Upper lobe of left lung (tissue), 6 donors: ENCODE measurements at places on chromosomes 7 and 10.

DNA sequence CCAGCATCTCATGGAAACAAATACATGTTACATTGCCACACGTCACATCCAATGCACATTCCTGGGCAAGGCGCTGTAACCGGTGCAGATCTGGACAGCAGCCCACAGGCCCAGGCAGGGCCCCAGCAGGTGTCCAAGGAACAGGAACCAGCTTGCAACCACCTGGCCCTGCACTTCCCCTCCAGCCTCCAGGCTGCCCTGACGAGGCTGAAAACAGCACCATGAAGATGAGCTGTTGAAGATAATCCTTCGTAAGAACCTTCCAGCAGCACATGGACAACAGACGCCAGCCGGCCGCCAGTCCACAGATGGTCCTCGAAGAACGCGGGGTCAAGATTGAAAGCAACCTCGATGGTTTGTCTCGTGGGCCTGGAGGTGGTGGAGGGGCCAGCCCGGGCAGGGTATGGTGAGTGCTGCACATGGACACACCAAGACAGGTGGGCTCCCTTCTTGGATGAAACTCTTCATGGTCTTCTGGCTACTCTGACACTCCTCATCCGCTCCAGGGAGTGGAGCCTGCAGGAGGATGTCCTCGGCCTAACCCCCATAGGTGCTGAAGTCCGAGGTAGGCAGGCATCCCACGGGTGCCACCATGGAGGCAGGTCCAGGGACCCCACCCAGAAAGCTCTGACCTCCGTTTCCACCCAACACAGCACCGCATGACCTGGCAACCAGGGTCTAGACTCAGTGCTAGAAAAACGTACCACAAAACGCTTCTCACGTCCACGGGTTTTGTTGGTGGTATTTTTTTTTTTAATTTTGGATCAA lies 22.9 kb downstream of the PDGFA start:
- DNase-seq: peak; percentile 54

- DNase-seq: no peak
Measured at GRCh38 chr7:69049326-69049725, 548.9 kb upstream of the AUTS2 start.

DNA sequence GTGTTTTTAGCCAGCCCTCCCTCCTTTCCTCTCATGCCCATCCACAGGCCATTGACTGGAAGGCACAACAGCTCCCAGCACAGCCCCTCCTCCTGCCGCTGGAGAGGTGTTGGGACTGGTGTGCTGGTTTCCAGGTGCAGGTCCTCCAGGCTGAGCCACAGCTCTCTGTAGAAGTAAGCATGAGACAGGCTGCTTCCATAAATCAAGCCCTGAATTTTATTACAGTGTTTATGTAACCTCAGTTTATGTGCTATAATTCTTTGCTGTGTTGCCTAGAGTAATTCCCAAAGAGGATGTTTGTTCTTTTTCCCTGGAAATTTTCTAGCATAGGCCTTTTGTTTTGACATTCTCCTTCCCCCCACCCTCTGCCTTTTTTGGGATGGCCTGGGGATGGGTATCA lies 445.8 kb downstream of the AUTS2 start:
- DNase-seq: no peak

- DNase-seq: no peak
Measured at GRCh38 chr7:120799813-120800475, 58.0 kb downstream of the TSPAN12 start.

DNA sequence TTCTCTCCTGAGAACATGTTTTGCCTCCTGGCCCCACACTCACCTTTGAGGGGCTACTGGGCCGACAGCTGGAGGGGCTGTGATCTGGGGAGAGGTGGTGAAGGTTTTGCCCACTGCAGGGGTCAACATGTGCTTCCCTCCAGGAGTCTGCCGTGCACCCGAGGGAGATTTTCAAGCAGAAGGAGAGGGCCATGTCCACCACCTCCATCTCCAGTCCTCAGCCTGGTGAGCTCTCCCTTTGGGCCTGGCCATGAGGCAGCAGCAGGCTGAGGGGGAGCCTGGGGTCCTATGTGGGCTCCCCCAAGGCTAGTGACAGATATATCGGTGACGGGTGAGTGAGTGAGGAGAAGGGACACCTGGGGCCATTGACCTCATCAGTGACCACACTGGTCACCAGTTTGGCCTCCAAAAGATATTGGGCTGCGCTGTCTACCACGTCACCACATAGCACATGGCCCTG lies 6.6 kb downstream of the PGAM2 start:
- DNase-seq: peak; percentile 16

DNA sequence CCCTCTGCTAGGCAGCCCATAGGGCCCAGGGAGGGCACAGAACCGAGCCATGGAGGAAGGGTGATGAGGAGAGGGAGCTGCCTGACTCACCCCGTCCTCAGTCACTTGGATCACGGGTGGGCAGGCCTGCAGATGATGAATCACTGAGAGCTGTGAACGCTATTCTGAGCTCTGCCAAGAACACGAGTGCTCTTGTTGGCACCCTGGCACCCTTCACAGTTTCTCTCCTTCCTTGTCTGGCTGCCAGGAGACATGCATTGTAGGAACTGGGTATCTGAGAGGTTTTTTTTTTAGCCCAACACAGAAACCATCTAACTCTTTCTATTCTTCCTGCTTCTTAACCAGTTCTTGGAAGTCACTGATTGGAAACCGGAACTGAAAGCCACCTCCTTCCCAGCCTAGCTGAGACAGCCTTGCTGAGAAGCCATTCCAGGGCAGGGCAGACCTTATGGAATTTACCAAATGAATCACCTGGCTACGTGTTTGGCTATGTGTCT lies 82.1 kb downstream of the SLC37A3 start:
- no peak for DNase-seq

GRCh38 chr7:80584778-80585177 lies 53.7 kb upstream of the CD36 start:
- no peak for DNase-seq

DNA sequence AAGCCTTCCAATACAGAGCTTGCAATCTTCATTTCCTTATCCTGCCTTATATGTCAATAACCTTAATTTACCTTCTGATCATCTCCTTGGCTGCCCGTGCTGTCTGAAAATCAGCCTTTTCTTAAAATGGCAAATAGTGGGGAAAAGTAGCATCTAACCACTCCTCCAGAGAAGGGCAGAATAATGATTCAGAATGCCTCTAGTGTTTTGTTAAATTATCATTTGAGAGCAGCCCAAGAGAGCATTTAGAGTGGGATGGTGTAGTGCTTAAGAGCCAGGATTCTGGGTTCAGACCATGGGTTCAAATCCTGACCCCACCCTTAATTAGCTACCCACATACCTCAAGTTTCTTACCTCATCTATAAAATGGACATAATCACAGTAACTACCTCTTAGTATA lies 4.6 kb upstream of the TMEM139 start:
- no peak for DNase-seq

DNA sequence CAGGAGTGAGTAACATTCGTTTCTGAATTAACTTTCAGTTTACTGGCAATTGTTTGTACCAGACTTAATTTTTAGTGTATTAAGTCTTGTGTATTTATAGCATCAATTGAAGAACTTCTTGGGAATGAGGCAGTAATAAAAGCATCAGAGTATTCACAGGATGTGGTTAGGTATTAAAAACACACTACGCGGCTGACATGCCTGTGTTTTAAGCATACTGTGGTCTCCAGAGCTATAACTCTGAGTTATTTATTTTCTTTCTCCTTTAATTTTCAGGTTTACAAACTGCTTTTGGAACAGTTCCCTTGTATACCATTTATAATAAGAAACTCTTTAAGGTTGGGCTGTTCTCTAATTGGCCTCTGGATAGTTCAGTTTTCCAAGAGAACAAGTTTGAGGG lies 626.1 kb upstream of the NRG3 start:
- DNase-seq: no peak

DNA sequence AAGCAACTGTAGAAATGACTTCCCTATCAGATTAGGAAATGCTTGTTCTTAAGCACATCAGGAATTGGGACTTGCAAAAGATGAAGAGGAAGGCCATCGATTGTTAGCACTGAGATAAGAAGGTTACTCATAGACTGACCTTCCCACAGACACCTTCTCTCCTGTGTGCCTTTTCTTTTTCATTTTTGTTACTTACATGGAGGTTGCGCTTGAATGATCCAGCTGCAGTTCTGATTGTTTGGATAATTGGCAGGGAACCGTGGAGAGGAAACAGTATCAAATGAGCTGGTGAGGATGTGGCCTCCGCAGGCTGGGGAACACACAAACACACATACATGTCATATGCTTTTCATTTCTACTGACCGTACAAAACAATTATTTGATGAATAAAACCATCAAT lies 134.9 kb upstream of the RSU1 start:
- DNase-seq: no peak

- DNase-seq: no peak
Measured at GRCh38 chr10:95312986-95313495, 22.2 kb upstream of the PDLIM1 start.

DNA sequence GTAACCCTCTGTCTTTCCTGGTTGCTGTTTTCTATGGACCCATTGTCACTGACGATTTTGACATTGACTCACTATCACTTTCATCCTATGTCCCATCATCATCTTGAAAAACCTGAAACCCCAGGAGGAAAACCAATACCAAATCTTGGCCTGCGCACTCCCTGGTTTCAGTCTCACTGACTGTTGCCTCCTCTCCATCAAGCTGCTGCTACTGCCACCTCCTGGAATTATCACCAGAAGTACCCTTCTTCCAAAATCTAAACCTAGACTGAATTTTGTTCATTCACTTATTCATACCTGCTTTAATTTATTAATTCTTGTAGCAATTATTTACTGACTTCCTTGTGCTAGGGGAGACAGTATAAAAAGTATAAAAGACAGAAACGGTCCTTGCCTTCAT lies 44.5 kb upstream of the ACBD5 start:
- no peak for DNase-seq

DNA sequence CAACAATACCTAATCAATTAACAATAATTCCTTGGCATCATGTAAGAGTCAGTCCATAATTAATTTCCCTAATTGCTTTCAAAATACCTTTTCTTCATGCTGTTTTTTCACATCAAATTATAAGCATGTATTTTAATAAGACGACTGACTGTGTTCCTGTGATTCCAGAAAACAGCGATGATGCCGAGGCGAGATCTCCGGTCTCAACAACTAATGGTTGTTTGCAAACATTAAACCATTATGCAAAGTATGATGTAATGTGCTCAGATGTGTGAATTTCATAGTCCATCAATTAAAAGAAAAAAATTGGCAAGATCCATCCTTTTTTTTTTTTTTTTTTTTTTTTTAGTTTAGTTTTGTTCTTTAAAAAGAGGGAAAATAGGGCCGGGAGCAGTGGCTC lies 44.5 kb upstream of the PIP4K2A start:
- no peak for DNase-seq

DNA sequence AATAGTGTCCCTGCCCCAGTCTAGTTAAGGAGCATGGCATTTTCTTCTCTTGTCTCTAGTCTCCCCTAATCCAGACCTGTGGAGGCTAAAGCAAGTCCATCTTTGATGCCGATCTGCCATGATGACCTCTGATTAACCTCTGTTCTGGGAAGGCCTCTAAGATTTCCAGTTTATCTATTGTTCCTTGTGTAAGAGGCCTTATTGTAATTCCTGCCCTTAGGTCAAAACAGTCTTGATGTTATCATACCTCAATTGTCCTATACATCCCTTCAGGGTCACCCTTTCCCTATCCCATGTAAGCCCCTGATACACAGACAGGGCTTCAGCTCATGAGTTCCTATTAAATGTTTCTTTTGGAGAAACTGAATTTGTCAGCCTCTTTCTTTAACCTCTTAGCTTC lies 4.9 kb upstream of the ZMIZ2 start:
- no peak for DNase-seq

DNA sequence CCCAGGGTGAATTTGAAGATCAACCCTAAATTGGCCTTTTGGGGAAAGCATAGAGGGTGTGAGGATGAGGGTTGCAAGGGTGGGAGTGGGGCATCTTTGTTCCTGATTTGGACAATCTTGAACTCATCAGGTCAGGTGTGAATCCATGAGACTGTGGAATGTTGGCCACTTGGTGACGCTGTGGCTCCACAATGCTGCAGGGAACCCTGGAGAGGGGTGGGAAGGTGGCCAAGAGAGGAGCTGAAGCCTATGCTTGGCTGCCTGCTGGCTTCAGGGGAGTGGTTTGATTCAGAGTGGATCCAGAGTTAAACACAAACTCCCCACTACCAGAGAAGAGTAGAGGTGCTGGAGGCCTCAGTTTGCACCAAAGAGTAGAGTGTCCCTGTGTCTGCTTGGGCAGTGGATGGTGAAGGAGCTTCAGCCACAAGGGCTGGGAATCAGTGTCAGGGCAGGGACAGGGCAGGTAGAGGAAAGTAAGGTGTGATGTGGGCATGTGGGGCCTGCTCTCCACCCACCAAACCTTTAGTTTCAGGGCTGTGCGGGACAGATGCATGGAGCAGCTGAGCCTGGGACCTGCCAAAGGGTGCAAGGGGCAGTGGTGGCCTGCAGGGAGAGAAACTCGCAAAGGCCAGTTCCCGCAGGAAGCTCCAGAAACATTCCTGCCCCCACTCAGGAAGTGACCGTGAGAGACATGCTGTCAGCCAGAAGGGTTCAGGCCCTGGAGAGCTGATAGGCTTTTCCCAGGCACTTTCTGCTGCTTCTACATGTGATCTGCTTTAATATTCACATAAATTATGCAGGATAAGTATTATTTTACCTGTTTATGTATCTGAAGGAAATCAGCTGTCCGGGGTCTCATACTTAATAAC lies 81.0 kb upstream of the PRSS58 start:
- DNase-seq: no peak

DNA sequence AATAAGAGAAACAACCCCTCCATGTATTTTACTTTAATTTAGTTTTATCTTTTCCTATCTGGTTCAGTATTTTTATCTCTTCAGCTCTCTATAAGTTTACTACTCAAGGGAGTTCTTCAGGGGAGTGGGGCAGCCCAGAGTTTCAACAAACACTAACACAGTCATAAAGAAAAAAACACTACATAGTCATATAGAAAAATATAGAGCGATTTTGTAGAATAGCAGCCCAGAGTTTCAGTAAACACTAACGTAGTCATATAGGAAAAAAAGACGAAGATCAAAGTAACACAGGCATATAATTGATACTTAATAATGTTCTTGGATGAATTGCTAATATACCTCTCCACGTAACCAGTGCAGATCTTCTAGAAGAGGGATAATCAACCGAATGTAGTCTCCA lies 54.7 kb downstream of the PON1 start:
- no peak for DNase-seq

GRCh38 chr7:92854501-92855238 lies 18.3 kb upstream of the CDK6 start:
- no peak for DNase-seq

DNA sequence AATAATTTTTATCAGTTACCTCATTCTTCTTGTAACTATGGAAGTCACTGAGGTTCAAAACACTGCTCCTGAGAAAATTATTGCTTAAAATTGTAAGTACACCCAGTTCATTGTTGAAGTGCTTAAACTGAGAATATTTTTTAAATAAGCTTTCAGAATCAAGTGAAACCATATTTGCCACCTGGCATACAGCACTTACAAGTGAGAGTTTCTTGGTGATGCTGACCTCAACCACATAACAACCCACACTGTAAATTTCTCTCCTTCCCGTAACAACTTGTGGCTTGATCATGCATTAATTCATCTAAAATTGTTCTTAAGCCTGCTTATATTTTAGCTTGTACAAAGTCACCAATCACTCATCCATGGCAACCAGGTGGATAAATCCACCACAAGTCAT lies 34.0 kb downstream of the IMMP2L start:
- DNase-seq: no peak

- no peak for DNase-seq
Measured at GRCh38 chr10:125190946-125191345, 30.6 kb upstream of the CTBP2 start.
